ENCODE measurements at places on chromosomes 13 and 19. TPM values are rescaled to one million over a fixed set of nuclear protein-coding genes. Genes with fewer than 3 reads are reported as not detected.

Gene C13orf46
- total RNA-seq = 2.9 TPM

Gene LGALS14
- total RNA-seq = not detected

Gene KLK2
- 0.37 TPM for total RNA-seq

Gene CKAP2
- 13.9 TPM for total RNA-seq

Gene ZNF836
- 23.1 TPM for total RNA-seq

Gene SLC1A6
- total RNA-seq = not detected

Gene B3GNT8
- total RNA-seq = 20.7 TPM

Gene RXFP2
- not detected for total RNA-seq

Gene FRY
- total RNA-seq = 20.6 TPM

GRCh38 chr19:10449037-10449436 is 28.7 kb downstream of the PDE4A start:
- no peak for DNase-seq

DNA sequence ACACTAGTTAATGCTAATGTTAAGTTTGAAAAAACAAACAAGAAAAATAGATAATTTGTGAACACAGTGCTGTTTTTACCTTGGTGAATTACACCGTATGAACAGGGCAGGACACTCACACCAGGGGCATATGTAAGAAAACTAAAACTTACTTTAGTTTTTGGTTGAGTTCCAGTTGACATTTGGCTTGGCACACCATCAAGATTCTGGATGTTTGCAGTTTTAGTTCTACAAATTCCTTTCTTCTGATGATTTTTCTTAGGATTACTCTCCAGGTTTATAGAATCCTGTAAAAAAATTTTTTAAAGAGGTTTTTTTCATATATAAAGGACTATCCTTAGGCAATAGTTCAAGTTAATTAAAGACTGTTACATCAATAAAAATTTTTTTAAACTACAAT is 238.5 kb upstream of the STARD13 start:
- no peak for DNase-seq

DNA sequence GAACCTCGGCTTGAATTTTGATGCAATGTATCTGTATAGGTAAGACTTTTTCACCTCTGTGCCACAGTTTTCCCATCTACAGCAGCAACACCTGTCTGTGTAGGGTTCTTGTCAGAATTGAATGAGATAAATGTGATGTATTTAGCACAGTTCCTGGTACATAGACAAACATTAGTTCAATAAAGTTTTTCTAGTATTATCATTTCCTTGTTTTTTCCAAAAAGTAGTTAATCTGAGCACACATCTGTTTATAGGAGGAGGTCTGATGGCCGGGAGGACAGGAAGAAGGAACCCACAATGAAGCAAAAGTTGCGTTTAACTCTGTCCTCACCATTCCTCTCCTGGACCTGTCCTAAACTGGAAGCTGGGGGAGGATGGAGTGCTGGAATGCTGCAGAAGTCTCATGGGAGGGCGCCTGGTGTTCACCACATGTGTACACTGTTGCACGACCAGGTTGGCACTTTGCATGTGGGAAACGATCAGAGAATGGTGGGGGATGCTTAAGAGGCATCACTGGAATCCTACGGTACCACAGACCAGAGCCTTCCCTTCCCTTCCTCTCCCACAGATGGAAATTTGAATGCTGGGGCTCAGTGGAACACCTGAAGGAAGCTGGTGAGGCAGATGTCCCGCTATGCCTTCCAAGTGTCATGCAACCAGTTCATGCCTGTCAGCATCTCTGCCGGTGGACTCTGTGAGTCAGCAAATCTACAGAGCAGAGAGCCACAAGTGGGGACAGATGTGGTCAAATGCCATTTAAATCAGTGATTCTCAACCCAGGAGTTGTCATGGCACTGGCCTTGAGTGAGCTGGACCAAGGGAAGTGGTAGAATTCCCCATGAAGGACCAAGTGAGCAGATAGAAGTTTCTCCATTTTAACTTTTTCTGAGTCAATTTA is 315.6 kb downstream of the DLEU7 start:
- no peak for DNase-seq

DNA sequence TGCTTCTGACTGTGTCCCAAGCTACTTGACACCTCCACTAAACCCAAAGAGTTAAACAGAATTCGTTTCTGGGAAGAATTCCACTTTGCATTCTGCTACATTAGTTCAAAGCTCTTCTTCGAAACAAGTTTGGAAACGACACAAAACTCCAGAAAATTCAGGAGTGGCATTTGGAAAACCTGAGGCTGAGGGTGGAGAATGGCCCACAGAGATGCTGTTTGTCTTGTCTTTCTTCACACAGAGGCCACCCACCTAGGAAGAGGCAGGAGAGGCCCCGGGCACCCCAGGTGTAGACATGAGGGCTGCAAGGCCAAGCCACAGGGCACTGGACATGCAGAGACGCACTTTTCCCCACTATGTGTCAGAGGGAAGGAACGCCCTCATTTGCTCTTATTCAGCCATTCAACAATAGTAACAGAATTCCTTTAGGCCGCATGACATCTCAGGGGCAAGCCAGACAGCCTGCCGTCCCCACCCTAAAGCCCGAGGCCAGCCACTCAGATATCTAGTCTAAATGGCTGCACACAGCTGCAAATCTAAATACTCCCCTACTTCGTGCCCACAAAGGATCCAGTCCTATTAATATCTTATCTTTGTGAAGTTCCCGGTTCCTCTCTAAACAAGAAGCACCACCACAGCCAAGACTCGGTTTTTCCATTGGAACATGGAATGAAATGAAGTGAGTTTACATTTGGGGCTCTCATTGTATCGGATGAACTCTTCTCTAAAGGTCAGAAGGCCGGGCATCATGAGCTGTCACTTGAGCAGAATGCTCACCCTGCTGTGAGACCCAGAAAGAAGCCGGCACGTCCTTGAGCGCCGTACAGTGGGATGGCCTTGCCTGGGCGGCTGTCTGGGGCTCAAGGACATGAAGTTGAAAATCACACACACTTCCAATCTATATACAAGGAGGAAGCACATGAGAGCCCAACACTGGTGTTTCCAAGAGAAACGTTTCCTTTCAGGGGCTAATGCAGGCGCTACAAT is 19.8 kb downstream of the COL4A1 start:
- no peak for DNase-seq

GRCh38 chr19:48784527-48784926 is 26.3 kb downstream of the BCAT2 start:
- no peak for DNase-seq

GRCh38 chr13:86491121-86491520 is 691.9 kb upstream of the SLITRK6 start:
- DNase-seq = no peak

DNA sequence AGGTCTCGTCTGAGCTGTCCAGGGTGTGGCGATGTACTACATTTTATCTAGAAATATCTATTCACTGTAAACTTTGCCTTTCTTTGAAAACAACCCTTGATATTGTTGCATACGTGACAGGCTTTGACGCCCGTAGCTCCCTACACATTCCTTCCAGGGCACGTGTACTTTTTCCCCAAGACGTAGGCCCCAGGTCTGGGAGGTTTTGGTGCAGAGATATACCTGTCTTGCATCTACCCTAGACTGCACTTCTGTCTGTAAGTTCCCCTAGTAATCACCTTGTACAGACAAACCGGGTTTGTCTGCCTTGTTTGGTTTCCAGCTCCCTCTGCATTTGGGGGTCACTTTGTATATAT is 69.2 kb downstream of the ERICH6B start:
- DNase-seq = no peak

- no peak for DNase-seq
These were observed 43.1 kb downstream of the ZNF726 start for GRCh38 chr19:23957660-23958281.

DNA sequence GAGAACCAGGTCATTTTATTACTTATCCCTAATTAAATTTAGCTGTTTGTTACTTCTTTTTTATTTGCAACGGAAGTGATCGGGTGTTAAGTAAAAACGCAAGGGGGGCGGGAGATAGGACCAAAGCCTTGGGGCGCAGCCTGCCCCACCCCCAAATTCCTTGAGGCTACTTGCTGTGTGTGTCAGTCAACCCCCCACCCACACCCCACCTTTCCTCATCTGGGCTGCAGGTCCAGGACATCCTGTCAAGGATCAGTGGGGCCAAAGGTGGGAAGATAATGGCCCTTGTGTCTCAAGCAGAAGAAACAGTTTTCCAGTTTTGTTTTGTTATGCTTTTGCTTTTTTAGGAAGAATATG is 1.2 kb upstream of the FOXO1 start:
- no peak for DNase-seq

DNA sequence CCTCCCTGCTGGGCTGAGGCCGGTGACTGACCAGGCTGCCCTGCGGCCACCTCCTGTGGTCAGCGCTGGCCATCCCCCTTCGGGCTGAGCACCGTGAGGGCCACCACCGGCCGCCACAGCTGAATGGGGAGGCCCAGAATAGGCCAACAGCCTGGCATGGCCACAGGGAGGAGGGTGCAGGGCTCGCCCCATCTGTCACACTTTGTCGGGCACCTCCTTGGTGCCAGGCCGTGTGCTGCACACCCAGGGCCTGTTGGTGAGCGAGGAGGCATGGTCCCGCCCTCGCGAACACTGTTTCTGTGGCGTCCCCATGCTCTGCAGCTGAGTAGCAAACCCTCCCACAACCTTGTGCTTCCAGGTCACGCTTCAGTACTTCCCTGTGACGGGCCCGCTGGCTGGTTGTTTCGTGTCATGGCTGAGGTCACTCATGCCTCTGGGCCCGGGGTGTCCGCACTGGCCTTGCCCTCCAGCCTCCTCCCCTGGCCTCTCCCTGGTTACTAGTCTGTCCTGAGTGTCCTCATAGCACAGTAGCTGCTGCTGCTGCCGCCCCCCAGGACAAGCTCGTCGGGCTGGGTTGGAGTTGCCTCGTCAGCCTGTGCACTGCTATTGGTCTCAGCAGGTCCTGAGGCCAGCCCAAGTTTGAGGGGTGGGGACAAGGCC is 15.2 kb downstream of the EPN1 start:
- DNase-seq = peak; percentile 65

DNA sequence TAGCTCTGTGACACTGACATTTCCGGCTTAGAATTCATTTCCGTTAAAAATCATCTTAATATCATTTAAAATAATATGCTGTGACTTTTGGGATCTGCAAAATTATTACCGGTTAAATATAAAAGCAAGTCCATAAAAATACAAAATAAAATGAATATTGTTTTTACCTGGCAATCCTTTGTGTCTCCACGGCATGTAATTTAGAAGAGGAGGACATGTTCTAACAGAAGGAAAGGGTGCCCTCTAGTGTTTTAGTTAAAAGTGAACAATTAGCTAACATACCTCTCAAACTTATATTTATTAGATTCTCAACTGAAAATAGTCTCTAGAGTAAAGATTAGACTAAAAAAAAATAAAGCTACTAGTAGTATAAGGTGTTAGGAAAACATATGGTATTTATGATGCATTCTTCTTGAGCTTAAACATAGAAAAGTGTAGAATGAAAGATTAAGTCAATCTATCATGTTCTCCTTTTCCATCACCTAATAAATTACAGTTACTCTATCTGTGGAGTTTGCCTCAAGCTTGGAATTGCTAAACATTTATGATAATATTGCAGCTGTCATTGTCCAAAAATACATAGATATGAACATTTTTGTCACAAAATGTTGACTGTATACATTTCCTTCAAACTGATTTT is 676.7 kb upstream of the SPRY2 start:
- no peak for DNase-seq

GRCh38 chr19:43699506-43700394 is 16.1 kb upstream of the IRGC start:
- peak; percentile 80 for DNase-seq

- DNase-seq = no peak
These were observed 509.0 kb upstream of the MIR17HG start for GRCh38 chr13:90838317-90838960.

- no peak for DNase-seq
These were observed 547.9 kb downstream of the GPC6 start for GRCh38 chr13:93774506-93774905.

DNA sequence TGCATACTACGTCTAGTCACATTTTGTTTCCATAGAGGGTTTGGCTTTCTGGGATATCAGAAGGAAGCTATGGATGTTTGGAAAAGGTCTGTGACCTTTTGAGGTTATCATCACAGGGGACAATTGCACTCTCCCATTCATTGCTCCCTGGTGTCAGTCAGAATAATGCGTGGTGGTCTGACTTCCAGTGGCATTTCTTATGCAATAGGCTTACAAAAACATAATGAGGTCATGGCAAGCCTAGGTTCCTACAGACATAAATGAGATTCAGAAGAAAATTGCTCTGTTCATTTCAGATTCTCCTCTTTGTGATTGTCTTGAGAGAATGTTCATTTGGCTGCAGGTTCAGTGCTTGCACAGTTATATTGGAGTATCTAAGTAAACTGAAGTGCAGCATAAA is 54.6 kb downstream of the ARHGAP35 start:
- DNase-seq = no peak

GRCh38 chr13:51605698-51606097 is 21.4 kb downstream of the WDFY2 start:
- no peak for DNase-seq

DNA sequence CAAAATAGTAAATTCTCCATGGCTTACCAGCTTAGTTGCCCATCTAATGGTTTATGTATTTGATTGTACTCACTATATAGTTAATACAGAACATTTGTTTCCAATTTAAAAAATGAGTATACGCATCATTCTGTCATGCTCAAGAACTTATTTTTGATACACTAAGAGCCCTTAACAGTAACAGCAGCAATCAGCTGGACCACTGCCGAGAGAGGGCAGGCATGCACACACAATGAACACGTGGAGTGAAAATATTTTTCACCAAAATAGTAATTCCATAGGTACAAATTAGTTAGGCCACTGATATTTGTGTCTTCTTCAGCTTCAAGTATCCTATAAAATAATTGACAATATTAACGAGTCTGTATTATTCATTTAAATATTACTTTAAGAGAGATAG is 109.9 kb downstream of the KLF12 start:
- DNase-seq = no peak

GRCh38 chr19:17929056-17929455 is 3.8 kb upstream of the CCDC124 start:
- no peak for DNase-seq

GRCh38 chr13:74074723-74075122 is 59.5 kb downstream of the KLF12 start:
- DNase-seq = no peak

DNA sequence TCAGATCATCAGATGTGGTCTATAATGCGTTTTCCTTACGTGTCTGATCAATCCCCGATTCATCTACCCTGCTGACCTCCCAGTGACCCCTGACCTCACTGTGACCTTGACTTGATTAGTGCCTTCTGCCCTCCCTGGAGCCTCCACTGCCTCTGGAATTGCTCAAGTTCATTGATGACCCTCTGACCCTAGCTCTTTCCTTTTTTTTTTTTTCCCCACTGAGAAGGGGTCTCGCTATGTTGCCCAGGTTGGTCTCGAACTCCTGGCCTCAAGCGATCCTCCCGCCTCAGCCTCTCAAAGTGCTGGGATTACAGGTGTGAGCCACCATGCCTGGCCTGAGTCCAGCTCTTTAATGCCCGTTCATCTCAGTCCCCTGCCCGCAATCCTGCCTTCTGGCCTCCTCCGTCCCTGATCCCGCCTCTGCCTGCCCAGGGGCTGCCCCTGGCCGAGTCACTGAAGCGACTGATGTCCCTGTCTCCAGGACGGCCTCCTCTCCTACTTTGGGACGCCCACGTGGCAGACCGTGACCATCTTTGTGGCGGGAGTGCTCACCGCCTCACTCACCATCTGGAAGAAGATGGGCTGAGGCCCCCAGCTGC is 4.0 kb upstream of the FTL start:
- DNase-seq = peak; percentile 83

- DNase-seq = no peak
These were observed 58.9 kb downstream of the ESD start for GRCh38 chr13:46738055-46738454.

- no peak for DNase-seq
These were observed 21.0 kb upstream of the SPRY2 start for GRCh38 chr13:80361883-80362327.

GRCh38 chr13:30493658-30494381 is 28.1 kb upstream of the HMGB1 start:
- DNase-seq = no peak

Data from spleen (tissue), 13 donors.